NCI-H2029 (cell line): ENCODE measurements at places on chromosomes 11 and 22.

DNA sequence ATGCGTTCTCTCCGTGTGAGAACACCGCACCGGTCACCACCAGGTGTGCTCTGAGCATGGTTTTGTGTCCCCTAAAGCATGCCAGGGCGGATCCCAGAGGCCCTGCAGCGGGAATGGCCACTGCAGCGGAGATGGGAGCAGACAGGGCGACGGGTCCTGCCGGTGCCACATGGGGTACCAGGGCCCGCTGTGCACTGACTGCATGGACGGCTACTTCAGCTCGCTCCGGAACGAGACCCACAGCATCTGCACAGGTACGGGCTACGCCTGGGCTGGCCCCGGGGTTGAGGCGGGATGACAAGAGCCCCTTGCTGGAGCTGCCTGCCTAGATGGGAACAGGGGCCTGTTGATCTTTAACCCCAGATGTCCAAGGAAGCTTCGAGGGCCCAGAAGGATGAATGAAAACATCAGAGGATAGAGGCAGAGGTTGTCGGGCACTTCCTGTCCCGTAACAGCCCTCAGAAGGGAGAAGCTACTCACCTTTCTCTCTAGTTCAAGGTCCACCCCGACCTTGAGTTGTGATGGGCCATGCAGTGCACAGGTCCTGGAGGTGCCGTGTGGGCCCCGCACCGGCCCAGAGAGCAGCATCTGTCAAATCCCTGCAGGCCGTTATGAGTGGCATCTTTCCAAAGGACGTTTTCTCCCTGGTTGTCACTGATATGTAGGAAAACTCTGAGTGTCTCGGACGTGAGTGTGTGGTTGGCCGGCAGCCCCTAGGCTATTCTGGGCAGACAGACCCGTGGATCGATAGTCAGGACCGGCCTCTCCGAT lies 3.3 kb downstream of the CRELD2 start:
- no peak for DNase-seq

GRCh38 chr11:88520391-88520790 lies 182.9 kb upstream of the CTSC start:
- DNase-seq: no peak

GRCh38 chr11:93491973-93492372 lies 51.2 kb downstream of the SMCO4 start:
- no peak for DNase-seq

DNA sequence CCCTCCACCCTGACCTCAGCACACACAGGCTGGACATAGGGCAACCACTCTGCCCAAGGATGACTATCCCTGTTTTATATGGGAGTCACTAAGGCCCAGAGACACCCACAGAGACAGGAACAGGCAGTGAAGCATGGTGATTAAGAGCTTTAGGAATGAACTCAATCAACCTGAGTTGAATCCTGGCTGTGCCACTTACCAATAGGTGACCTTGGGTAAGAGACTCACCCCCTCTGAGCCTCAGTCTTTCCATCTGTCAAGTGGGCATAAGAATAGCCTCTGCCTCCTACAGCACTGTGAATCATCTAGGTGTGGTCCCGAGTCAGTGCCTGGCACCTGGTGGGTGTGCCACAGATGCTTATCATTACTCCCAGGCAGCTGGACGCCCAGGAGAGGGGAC lies 6.8 kb downstream of the CRYBB1 start:
- DNase-seq: no peak

GRCh38 chr11:119476038-119476437 lies 53.1 kb upstream of the THY1 start:
- no peak for DNase-seq

DNA sequence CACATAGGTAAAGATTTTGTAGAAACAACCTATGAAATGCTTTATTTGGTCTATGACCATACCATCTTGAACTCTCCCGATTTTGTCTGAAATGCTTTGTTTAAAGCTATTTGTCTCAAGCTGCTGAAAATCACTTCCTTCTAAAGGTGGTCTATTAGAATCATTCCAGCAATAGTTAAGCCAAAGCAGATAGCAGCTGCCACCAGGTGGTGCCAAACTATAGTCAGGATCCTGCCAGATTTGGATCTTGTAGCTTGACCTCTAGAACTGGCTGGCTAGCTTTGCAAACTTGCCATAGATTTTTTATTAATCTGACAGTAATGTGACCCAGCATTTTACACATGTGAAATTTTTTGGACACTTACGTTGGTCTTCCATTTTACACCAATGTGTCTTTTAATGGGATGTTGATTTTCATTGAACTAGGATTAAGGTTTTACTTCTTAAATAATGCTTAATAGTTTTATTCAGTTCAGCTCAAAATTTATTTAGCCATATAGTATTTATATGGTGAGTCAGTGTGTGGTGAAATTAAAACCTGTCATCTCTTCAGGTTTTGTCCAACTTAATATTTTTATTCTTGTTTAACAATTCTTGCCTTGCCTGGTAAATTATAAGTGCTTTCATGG lies 19.7 kb downstream of the CTR9 start:
- DNase-seq: peak; percentile 31

DNA sequence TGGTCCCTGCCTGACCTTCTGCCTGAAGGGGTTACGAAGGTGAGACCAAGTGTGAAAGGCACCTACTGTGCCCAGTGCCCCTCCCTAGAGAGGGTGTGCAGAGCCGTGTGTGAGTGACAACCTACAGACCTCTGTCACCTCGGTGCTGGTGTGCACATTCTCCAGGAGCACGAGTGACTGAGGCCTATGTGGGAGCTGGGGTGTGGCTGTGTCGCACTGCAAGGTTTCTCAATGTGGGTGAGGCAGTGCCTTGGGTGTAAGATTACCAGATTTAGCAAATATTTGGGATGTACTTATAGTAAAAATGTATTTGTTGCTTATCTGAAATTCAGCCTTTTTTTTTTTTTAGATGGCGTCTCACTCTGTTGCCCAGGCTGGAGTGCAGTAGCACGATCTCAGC lies 5.6 kb downstream of the STARD10 start:
- no peak for DNase-seq

DNA sequence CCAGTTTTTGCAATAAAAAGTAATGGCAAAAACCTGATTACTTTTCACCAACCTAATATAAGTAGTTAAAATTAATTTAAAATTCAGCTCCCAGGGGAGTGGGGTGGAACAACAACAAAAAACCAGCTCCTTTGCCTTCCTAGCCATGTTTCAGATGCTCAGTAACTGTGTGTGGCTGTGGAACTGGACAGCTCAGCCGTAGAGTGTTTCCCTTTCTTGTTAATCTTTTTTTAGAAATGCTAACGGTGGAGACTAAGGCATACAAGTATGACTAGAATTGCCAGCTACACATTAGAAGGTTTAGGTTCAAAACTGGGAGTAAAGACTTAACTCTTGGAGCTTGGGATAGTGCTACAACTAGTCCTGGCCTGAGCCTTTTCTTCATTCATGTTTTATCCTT lies 45.0 kb downstream of the PPP6R3 start:
- DNase-seq: no peak

- DNase-seq: no peak
Measured at GRCh38 chr11:33919645-33920044, 27.8 kb upstream of the LMO2 start.

- no peak for DNase-seq
Measured at GRCh38 chr11:12060385-12060985, 49.9 kb upstream of the MICAL2 start.

GRCh38 chr11:112103446-112103845 lies 16.8 kb downstream of the SDHD start:
- no peak for DNase-seq

DNA sequence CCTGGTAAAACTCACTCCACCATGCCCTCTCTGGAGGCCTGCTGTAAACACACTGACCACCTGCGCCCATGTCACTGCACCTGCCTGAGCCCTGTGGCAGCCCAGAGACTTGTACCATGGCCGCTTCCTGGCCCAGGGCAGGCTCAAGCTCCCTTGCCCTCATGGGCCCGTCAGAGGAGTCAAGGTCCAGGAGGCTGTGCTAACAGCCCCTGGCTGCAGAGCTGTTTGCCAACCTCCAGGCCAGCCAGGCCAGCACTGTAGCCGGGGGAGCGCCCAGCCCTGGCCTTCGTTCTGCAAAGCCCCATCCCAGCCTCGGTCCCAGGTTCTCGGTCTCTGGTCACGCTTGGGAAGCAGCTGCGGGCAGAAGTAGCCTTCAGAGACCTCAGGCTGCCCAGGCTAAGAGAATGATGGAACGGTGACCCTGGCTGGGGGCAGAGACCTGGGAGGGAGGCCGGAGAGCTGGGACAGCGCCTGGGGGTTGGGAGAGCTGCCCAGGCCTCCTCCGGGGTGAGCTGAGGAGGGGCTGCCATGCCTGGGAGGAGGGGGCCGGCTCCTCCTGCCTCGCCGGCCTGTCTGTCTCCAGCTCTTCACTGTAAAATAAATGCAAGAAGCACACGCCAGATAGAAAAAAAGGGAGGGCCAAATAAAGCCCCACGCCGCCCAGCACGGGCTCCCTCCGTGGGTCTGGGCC lies 11.9 kb upstream of the TCF20 start:
- no peak for DNase-seq

DNA sequence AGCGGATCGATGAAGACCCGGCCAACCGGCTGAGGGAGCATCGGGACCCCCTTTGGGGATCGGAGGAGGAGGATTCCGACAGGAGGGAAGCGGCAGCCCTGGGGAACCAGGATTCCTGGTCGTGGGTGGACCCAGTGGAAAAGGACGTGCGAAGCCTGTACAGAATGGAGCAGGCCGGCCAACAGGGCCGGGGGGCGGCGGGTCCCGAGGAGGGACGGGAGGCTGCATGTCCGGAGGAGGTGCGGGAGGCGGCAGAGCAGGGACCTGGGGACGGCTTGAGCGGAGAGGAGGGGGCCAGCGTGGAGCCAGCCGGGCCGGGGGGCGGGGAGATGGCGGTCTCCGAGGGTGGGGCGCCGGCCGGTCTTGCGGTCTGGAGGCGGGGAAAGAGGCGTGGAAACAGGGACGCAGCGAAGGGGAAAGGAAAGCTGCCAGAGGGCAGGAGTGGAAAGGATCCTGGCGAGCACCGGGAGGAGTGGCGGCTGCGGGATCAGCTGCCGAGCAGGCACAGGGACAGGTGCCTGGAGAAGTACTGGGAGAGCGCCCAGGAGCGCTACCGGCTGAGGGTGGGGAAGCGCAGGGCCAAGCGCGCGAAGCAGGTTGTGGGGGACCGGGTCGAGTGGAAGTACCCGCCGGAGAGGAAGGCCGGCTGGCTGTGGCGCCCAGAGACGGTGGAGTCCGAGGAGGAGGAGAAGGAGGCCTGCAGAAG lies at the start of gene ANO5:
Gene ANO5 (plus strand): TSS at position 444 of the 706 bp plus-strand sequence. CDS start 408 bp downstream, outside the sequence.
- DNase-seq: peak; percentile 69

GRCh38 chr11:44859528-44859925 lies 91.2 kb downstream of the TP53I11 start:
- no peak for DNase-seq

DNA sequence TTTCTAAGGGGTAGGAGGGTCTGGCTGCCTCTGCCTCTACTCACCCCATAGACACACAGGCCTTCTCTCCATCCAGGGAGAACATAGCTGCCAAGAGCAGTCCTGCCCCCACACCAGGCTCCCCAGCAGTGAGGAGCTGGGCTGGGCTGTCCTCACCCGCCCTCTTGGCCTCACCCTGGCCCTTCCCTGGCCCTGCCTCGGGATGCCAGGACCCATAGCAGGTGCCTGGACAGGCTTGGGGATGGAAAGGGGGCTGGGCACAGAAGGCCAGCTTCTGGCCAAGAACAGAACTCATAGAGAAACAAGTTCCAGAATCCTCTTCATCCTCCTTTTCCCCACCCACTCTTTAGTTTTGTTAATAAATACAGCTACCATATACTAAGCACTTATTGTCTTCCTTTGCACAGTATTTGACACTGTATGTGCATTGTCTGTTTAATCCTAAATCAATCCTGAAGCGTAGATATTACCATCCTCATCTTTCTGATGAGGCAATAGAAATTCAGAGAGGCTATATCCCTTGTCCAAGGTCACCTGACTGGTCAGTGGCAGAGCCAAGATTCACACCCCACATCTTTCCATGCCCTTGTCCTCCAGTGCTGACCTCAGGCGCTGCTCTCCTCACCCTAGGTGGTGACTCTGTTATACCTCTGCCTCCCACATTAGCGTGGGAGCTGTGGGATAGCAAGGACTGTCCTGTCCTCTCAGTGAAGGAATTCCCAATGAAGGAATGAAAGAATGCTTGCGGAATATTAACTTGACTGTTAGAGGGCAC lies 22.0 kb upstream of the MYOD1 start:
- DNase-seq: no peak

DNA sequence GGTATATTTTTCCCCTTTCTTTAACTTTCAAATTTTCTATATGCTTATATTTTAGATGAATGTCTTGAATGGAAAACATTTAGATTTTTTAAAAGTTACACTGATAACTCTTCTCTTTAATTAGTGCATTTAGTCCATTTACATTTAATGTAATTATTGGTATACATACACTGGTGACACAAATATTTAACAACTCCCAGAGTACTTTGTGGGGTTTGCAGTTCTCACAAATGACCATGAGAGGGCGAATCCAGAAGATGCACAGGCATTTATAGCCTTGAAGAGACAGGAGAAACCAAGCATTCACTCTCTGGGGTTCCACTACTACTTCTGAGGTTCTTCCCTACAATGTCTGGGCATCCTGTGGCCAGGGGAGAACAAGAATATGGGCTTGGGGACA lies 125.1 kb downstream of the TIMP3 start:
- no peak for DNase-seq

GRCh38 chr22:42872821-42873220 lies 15.7 kb upstream of the ARFGAP3 start:
- peak; percentile 60 for DNase-seq

GRCh38 chr11:31844351-31844750 lies 33.2 kb upstream of the PAX6 start:
- no peak for DNase-seq

DNA sequence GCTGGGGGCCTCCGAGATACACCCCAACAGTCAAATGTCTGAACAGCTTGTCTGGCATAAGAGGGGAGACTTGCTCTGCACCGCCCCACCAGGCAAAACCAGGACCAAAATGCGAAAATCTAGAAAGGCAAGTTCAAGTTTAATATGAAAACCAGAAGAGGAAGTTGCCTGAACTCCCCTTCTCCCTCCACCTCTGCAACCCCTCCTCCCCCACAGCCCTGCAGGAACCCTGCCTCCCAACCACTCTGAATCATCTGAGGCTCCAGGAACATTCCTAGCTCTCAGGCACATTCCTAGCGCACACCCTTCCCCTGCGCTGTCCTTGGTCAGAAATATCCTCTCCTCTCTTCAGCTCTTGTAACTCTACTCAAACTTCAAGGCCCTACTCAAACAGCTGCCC lies 36.7 kb downstream of the ISX start:
- no peak for DNase-seq

DNA sequence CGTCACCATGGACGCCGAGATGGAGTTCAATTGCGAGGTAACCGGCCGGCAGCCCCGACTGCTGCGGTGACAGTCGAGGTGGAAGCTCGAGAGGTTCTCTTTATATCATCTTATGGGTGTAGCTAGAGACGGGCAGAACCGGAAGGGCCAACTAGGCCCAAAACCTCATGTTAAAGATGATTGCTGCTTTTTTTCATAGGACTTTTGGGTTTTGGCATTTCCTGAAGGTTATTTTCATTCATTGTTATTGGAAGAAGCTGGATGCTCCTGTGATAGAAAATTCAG lies 585 bp downstream of the NF2 start:
- no peak for DNase-seq
